Renal cortex interstitium (tissue), 15 donors: ENCODE measurements at places on chromosomes 5 and 9. TPM values are rescaled to one million over a fixed set of nuclear protein-coding genes. Genes with fewer than 3 reads are reported as not detected.

- DNase-seq: no peak
Observed at GRCh38 chr9:82938426-82939218, 124.3 kb downstream of the RASEF start.

DNA sequence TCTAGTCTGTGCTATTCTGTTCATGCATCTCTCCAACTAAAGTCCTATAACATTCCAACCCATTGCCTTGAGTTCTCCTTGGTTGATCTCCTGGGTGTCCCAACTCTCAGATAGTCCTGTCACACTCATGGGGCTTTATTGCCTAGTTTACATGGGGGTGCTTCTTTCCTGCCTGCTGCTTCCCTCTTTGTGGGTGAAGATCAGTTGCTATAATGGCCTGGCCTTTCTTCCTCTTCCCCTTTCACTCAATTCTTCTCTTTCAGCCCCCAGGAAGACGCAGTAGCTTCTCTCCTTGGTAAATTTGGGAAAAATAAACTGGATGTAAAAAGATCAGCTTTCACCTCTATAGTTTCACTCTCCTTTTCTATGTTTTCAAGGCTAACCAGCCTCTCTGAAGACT is 66.5 kb downstream of the PTCD2 start:
- no peak for DNase-seq

DOK3 gene
- polyA plus RNA-seq: 3.8 TPM

PLPPR1 gene
- polyA plus RNA-seq: 17.6 TPM

DNA sequence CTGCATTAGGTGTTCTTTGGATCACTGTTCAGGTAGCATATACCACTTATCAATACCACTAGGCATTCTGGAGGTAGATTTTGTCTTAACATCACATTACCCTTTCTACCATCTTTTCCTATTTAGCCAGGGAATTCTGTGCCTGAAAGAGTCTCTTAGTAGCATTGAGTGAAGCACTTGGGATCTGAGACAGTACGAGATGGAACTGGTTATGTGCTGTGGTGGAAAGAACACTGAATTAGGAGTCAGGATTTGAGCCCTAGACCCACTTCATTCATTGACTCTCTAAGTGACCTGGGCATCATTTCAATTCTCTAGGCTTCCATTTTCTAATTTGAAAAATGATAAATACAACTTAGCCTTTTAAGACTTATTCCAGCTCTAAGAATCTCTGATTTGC is 291.1 kb downstream of the DMAC1 start:
- no peak for DNase-seq

GRCh38 chr5:16626696-16627264 is 10.0 kb upstream of the RETREG1 start:
- no peak for DNase-seq

- no peak for DNase-seq
Observed at GRCh38 chr5:55763746-55764420, 26.0 kb downstream of the DDX4 start.

- DNase-seq: no peak
Observed at GRCh38 chr9:114281473-114282103, 41.3 kb upstream of the ORM1 start.
